Mononuclear cell (primary cell): ENCODE measurements at places on chromosomes 11 and 22. TPM values are rescaled to one million over a fixed set of nuclear protein-coding genes. Genes with fewer than 3 reads are reported as not detected.

The TMPRSS6 gene
- under 0.01 TPM for total RNA-seq

The DLG2 gene
- total RNA-seq = 1.6 TPM

The CLMP gene
- 0.10 TPM for total RNA-seq

The JAML gene
- 90.4 TPM for total RNA-seq

The RANBP1 gene
- total RNA-seq = 71.3 TPM

The RBFOX2 gene
- total RNA-seq = 0.42 TPM

The OR6A2 gene
- not detected for total RNA-seq

The WBP2NL gene
- 0.42 TPM for total RNA-seq
